ENCODE measurements at places on chromosomes 3 and 15.

DNA sequence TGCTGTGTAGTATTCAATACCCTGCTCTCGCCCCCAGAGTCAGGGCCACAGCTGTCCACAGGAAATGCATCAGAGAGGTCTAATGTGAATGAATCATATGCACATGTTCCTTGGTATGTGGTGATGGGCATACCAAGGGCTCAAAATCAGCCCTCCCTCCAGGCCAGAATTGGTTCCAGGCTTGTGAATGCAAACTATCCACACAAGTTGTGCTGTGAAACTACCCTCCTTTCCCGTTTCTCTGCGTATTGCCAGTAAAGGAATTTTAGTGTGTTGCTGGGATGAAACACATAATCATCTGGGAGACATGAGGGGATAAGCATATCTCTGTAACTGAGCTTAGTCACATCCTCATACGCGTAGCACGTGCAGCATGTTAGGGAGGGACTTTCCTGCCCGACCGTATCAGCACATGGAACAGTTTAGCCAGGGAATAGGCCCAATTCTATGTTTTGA, 9.2 kb upstream of the MME start:
- DNase-seq: peak; percentile 99

DNA sequence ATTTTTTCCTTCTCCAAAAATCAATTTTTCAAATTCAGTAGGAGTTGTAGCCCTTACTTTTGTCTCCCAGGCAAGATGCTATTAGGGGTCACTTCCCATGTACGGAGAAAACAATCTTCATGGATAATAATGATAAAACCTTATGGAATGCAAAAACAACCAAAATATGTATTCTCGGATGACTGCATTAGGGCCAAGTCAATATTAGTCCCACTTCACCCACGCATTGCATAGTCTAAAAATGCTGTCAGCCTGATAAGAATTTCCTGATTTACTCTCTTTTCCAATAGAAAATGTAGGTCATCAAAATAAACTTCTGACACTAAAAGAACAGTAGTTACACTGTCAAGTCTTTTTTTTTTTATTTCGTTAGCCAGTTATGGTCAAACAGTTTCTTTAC, 2.7 kb downstream of the VGLL3 start:
- DNase-seq: peak; percentile 97

GRCh38 chr15:78069462-78070029, 8.0 kb downstream of the TBC1D2B start:
- DNase-seq: no peak

GRCh38 chr3:176428552-176428951, 768.7 kb downstream of the TBL1XR1 start:
- no peak for DNase-seq

DNA sequence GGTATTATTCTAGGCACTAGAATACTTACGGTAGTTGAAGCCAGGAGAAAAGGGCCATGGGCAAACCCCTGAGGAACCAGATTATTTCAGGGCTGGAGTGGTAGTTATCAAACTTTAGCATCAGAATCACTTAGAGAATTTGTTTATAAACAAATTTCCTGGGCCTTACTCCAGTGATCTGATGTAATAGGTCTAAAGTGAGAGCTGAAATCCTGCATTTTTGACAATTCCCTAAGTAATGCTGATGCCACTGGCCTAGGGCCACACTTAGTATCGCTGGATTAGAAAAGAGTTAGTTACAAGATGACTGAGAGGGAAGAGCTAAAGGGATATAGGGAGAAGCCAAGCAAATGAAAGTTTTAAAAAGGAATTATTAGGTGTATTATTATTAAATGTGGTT, 412.5 kb upstream of the THRB start:
- no peak for DNase-seq

- DNase-seq: peak; percentile 34
Measured at GRCh38 chr3:193686665-193687483, 93.9 kb downstream of the OPA1 start.

- no peak for DNase-seq
Measured at GRCh38 chr3:130971208-130971607, 55.4 kb downstream of the ASTE1 start.

DNA sequence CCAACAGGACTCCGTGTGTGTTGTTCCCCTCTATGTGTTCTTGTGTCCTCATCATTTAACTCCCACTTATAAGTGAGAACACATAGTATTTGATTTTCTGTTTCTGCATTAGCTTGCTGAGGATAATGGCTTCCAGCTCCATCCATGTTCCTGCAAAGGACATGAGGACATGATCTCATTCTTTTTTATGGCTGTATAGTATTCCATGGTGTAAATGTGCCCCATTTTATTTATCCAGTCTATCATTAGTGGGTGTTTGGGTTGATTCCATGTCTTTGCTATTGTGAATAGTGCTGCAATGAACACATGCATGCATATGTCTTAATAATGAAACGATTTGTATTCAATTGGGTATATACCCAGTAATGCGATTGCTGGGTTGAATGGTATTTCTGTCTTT, 28.5 kb upstream of the TOP2B start:
- no peak for DNase-seq

DNA sequence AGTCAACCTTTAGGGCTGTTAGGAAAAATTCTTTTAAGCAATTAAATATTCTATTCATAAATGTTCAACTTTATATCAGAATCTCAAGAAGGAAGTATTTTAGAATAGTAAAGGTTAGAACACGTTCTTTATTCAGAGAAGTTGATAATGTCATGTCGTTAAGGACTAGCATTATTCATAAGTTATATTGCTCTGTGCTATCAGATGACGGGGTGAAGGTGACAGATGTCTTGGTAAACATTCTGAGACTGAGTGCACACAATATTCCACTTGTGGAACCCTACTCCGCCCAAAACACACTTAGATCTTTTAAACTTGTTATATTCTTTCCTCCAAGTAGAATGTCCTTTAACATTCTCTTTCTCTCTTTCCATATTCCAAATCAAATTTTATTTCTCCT, 7.9 kb downstream of the AP4E1 start:
- DNase-seq: no peak

Data from HCEC 1CT (cell line).